ENCODE measurements at places on chromosomes 6 and 20. TPM values are rescaled to one million over a fixed set of nuclear protein-coding genes. Genes with fewer than 3 reads are reported as not detected.

Gene ARFGEF3
- total RNA-seq: 0.20 TPM

Gene MCM9
- total RNA-seq: 8.7 TPM

Gene GHRH
- not detected for total RNA-seq

Gene SH3BGRL2
- total RNA-seq: 0.59 TPM

Gene HTR1B
- total RNA-seq: 0.68 TPM

Gene MRAP2
- total RNA-seq: 8.4 TPM
